ENCODE measurements at places on chromosomes 7 and 10. TPM values are rescaled to one million over a fixed set of nuclear protein-coding genes. Genes with fewer than 3 reads are reported as not detected.

DNA sequence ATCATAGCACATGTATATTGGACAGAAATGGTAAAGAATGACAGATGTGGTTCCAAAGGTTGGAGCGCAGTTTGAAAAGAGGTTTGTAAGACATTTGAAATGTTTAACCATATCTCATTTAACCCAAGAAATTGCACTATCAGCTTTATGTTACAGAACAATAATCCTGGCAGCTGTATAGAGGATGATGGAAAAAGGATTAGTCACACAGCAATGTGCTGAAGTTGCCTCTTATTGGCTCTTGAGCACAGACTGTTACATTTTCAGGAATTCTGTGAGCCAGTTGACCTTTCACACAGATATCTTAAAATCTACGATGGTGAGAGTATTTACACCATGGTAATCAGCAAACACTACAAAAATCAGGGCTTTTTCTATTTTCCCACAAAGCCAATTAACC, 3.9 kb downstream of the COG5 start:
- ATAC-seq = no peak

Gene PHF14
- total RNA-seq = 45.5 TPM

DNA sequence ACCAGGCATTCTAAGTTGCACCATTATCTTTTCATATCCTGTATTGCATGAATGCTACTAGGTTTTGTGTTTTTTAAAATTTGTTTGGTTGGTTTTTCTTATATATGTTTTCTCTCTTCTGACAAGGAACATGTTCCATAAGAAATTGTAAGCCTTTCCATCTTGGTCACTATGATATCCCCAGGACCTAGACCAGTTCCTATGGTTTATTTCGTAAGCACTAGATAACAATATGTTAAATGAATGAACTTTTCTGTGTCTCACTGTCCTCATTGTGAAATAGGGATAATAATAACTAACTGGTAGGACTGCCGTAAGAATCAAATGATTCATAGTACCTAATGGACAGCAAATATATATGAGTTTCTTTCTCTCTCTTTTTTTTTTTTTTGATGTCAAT, 146.3 kb downstream of the SEMA3E start:
- no peak for ATAC-seq

DNA sequence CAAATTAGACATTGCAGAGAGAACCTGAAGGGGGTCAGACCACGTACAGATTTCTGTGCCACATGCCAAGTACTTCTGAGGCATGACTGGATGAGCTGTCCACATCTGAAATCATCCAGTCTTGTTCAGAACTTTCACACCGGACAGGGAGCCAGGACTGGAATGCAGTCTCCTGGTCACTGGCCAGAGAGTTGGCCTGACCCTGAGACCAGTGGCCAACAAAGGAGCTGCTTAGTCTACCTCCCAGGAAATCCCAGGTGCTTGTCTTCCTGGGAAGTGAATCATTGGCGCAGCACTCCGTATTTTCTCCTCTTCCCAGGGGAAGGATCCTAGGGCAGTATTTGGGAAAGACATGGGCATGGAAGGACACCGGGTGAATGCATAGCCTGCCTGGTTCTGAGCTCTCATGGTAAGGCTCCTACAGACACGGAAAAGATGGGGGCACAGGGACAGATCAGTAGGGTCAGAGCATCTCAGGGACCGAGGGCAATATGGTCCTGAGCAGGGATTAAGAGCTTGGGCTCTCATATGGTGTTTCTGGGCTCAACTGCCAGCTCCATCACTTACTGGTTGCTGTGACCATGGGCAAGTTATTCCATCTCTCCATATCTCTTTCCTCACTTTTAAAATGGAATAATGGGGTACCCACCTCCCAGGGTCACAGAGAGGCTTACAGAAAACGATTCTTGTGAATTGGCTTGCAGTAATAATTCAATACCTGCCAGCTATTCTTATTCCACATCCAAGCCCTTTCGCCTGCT, 1.3 kb upstream of the SCD start:
- no peak for ATAC-seq

- no peak for ATAC-seq
Observed at GRCh38 chr7:45054442-45054841, 34.3 kb downstream of the NACAD start.

- peak; percentile 82 for ATAC-seq
Observed at GRCh38 chr10:127853868-127854768, 38.6 kb downstream of the CLRN3 start.
